ENCODE measurements at places on chromosomes 4 and X.

GRCh38 chr4:54607521-54607920, 50.2 kb upstream of the KIT start:
- no peak for DNase-seq

DNA sequence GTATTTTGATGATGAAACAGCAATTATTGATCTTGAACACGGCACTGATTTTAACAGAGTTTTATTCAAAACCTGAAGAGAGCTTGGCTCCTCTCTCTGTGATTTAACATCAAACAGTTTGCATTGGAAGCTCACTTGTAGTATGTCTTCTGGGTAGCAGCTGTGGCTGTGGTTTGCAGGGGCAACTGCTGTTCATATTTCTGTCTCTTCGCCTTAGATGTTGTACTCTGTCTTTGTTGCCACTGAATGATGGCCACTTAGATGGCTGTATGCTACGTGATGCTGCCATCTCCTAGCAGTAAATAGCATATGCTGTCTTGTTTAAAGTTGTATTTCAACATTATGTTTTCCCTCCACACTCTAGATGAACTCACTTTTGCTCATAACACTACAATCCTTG, 1743.0 kb upstream of the TENM3 start:
- DNase-seq: no peak

DNA sequence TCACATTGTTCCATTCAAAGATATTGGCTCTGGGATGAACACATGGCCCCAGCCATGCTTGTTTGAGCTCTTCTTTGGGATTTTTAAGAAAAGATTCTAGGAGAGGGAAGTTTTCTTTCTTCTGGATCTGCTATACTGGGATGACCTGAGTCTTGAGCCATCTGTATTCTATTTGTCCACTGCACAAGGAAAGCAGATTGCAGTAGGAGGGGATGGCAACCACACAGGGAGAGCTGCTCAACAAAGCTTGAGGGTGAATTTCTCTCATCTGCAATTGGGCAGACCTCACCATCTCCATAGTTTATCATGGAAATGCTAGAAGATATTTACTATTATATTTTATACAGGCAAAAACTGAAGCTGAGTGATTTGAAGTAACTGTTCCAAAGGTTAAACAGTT, 34.3 kb downstream of the ADH7 start:
- no peak for DNase-seq

- no peak for DNase-seq
Observed at GRCh38 chr4:185020293-185020808, 2.1 kb downstream of the HELT start.

DNA sequence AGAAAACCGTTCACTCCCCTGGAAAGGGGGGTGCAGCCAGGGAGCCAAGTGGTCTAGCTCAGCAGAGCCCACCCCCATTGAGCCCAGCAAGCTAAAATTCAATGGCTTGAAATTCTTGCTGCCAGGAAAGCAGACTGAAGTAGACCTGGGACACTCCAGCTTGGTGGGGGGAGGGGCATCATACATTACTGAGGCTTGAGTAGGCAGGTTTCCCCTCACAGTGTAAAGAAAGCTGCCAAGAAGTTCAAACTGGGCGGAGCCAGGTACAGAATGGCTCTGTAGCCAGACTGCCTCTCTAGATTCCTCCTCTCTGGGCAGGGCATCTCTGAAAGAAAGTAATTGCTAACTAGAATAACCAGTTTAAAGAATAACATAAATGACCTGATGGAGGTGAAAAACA, 372.3 kb upstream of the F9 start:
- DNase-seq: no peak

GRCh38 chrX:10032147-10032546, 65.0 kb downstream of the CLDN34 start:
- no peak for DNase-seq

DNA sequence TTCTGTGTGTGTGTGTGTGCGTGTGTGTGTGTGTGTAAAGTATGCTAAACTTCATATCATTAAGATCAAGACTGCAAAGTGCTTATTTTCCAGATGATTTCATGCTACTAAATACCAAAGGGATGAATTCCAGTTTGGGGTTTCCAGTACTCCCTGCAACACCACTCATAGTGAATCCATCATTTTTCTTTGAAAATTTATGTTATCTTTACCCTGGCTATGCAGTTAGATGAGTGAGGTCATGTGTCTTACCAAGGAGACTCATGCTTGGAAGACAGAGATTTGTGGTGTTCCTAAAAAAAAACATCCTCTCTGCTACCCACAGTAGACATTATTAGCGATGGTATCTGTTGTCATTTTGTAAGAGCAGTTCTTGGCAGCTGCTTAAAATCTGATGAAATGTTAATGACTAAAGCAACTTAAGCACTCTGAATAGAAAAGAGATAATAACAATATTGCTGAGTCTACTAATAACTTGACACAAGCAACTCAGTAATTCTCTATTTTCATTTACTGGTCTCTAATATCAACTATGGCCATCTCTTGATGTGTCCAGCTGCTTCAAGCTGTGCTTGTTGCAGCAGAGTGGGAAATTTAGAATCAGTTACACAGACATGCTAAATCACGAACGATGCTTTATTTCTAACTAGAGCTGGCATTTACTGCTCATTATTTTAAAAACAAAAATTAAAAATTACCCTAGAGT, 1953.0 kb upstream of the IGFBP7 start:
- DNase-seq: no peak

DNA sequence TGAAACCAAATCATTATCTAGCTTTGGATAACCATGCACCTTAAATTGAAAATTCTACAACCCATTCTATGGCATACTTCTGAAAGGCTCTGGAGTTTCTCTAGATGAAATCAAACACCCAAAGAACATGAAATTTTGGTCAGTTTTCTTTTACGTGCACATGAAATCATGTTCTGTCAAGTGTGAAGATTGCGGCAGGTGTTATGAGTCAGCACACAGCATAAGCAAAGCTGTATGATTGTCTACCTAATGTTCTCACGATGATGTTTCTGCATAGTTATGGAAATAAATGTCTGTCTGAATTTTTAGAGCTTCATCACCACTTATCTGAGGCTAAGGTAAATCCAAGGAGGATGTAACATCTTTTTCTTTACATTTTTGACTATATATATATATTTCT, 495.3 kb downstream of the IL1RAPL1 start:
- no peak for DNase-seq

DNA sequence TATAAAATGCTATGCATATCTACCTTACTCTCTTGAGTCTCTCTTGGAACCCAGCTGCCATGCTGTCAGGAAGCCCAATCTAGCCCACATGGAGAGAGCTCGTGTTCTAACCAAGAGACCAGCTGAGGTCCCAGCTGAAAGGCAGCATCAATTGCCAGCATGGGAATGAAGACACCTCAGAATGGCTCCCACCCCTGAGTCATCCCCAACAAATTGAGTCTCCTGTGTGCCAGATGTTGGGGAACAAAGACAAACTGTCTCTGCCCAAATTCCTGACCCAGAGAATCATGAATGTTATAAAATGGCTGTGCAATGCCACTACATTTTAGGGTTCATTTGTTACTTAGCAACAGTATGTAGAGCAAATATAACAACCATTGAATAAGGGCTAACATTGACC, 105.2 kb upstream of the STX18 start:
- DNase-seq: peak; percentile 45

GRCh38 chr4:145098675-145099037, 545 bp downstream of the ABCE1 start:
- DNase-seq: peak; percentile 64

GRCh38 chr4:140085062-140085622, 68.8 kb downstream of the MAML3 start:
- DNase-seq: no peak

- DNase-seq: no peak
Observed at GRCh38 chr4:110975338-110975737, 352.5 kb upstream of the PITX2 start.

DNA sequence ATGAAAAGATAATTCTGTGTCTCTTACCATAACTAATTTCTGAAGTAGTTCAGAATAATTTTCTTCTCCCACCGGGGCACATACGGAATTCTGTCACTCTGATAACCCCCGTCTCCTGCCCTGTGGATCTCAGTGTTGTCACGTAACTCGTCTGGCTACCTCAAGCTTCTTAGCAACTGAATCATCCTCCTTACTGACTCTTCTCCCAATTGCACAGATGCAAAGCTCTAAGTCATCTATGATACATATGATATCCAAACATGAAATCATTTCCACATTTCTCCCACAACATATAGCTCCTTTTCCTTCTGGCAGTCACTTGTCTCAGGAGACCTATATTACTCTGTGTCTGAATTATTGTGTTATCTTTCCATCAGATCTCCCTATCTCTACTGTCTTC, 1043.1 kb upstream of the TENM3 start:
- no peak for DNase-seq

DNA sequence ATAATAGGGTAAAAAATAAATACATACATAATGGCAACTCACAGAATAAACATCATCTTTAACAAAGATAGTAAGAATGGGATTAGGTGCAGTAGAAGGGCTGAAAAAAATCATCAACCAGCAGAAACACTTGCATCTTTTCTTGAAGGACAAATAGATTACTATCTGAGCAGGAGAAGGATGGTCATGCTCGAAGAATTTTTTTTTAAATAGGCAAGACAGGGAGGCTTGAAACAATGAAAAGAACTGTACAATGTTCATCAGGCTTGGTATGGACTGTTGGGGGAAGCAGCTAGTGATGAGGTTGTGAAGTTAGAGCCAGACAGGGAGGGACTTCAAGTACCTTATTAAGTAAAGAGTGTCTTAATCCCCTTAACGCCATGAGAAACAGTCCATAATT, 167.4 kb upstream of the LDB2 start:
- peak; percentile 24 for DNase-seq

- DNase-seq: peak; percentile 29
Observed at GRCh38 chr4:181364504-181364903, 878.7 kb upstream of the TENM3 start.

DNA sequence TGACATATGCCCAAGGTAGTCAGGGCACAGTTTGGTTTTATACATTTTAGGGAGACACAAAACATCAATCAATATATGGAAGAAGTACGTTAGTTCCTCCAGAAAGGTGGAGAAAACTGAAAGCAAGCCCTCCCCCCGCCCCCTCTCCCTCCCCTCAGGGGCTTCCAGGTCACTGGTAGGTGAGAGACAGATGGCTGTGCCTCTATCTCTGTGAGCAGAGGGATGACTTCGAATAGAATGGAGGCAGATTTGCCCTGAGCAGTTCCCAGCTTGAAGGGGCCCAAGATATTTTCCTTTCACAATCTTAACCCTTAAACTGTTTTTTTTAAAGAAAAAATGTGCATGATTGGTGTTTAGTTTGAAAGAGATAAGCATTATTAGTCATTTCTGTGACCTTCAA, 114.0 kb downstream of the PCDH10 start:
- DNase-seq: no peak

DNA sequence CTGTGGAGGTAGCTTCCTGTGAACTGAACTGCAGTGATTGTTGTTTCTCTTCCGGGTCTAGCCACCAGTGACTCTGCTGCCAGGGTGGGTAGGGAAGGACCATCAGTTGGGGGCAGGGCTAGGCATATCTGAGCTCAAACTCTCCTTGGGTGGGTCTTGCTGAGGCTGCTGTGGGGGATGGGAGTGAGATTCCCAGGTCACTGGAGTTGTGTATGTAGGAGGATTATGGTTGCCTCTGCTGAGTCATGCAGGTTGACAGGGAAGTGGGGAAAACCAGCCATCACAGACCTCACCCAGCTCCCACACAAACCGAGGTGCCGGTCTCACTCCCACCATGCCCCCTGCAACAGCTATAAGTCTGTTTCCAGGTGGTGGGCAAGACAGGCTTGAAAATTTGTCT, 1937.8 kb downstream of the PCDH7 start:
- DNase-seq: no peak

DNA sequence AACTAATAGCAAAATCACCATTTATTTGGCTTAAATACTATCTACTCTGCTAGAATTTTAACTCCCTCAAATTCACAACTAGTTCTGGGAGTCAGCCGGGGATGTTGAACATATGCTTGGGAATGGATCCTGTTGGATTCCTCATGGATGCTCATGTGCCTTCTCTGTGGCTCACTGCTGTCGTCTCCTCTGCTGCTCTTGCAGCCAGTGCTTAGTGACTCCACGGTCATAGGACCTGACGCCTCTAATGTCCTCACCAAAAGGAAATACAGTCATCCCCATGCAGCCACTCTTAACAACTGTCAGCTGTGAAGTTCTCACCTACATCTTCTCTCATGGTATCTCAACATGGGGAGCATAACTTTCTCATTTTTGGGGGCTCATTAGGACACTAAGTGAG, 59.4 kb downstream of the HMGB2 start:
- DNase-seq: no peak

- no peak for DNase-seq
Observed at GRCh38 chr4:116180157-116180601, 905.2 kb downstream of the TRAM1L1 start.

DNA sequence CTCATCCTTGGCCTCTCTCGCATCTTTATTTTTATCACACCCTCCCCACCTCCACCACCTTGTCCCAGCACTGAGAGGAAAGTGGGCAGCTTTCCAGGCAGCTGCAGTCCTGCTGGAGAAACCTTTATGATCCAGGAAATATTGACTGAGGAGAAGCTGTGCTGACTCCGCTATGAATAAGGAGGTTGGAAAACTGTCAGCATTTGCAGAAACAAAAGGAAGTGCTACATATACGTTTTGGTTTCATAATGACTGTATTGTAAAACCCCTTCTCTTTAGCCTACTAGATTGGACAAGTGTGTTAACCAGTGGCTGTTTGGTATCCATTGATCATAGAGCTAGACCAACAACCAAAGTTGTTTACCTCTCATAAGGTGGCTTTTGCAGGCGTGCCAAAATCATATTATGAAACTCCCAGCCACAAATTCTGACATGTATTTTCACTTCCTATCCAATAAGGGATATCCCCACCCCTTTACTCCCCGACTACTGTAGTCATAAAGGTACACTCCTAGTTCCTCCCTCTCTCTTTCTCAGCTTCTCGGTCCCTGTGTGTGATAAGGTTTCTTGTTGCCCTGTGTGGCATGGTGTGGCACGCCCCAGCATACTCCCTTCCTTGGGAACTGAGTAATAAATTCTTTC, 88.4 kb downstream of the GPR143 start:
- DNase-seq: no peak

GRCh38 chr4:3488820-3489219, 25.7 kb downstream of the DOK7 start:
- DNase-seq: no peak

- no peak for DNase-seq
Observed at GRCh38 chr4:74437866-74438265, 7.1 kb upstream of the AREG start.

GRCh38 chr4:180150818-180151217, 2092.4 kb upstream of the TENM3 start:
- DNase-seq: no peak

All from EL (cell line).